ENCODE measurements at places on chromosomes 5 and 9.

GRCh38 chr5:57858905-57859304 lies 376.3 kb upstream of the ACTBL2 start:
- no peak for DNase-seq

DNA sequence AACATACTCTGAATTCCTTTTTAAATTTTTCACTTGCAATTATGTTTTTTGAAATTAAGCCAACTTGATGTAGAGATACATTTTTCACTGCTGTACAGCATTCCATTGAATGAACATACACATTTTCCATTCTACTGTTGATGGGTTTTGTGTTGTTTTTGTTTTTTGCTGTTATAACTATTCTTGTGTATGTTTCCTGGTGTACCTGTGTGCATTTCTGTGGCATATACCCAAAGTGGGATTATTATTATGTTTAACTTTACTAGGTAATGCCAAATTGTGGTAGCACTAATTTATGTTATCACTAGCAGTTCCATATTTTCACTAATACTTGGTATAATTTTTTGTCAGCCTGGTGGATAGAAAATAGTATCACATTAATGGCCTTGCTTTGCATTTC lies 2.7 kb downstream of the RFESD start:
- DNase-seq = no peak

DNA sequence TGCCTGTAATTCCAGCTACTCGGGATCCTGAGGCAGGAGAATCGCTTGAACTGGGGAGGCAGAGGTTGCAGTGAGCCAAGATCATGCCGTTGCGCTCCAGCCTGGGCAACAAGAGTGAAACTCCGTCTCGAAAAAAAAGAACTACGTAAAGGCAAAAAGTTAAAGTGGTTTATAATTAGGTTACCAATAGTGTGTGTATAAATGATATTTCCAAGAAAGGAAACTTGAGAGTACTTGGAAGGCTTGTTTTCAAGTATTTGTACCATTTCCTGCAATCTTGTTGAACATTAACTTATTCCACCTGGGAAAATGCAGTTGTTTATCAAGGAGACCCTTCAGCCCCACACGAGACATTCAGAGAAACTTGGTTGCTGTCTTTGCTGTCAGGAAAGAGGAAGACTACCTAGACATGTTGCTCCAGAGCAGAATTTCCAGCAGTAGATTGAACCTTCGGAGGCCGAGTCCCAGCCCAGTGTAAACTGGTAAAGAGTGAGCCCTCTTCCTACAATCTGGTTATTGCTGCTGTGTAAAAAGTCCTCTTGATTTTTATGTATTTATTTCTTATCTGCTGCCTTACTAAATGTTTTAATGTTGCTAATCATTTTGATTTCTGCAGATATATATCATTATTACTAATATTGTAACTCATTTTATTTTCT lies 30.1 kb downstream of the STXBP1 start:
- DNase-seq = no peak

DNA sequence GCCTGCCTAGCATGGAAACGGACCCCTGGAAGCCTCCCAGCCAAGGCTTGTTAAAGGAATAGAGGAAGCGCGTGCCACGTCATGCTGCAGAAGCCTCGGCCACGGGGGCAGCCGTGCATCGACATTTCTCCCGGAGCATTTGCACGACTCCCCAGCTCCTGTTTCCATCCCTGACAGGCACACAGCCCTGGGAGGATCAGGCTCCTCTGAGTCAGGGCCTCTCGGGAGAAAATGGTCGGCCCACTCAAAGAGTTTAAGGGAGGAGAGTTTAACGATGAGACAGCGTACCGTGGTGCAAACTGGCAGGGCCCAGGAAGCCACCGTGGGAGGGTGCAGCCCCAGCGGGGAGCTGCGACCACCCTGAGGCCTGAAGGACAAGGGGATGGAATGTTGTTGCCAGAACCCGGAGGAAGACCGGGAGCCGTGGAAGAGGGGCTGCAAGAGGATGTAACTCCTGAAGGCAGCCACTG lies 213.6 kb downstream of the PAX5 start:
- no peak for DNase-seq

DNA sequence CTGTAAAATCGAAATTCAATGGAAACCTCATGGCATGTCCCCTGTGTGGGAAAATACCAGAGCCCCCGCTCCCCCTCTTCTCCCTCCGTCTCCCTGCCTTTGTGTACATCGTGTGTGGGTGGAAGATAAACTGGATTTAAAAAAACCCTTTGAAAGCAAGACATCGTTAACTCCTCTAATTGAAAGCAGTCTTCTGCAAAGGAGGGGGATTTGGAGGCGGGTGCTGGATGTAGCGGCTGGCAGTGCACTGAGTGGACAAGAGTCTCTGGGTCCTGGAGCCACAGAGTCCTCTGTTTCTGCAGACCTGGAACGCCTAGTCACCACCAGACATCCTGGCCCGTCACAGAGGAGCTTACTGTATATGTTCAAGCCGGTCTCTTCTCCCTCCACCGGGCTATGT lies 169.4 kb downstream of the PAPPA start:
- DNase-seq = no peak

DNA sequence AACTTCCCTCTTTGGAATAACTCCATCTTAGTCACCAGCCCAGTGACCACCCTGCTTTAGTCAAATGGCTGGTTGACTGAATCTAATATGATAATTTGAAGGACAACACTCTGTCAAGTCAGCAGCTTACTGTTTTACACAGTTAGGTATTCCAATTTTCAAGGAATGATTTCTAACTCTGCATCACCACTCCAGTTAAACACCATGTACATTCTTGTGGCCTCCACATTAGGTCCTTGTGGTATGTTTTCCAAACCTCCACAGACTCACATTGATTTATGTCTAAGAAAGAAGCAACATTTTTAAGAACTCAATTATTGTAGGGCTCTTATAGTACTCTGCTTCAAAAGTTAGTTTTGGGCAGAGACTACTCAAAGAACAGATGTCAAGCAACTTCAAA lies 110.7 kb downstream of the TLE1 start:
- DNase-seq = no peak

GRCh38 chr9:82882138-82882537 lies 180.8 kb downstream of the RASEF start:
- DNase-seq = no peak

Data from stimulated activated naive CD4-positive, alpha-beta T cell (primary cell).